ENCODE measurements at places on chromosomes 7 and 10. TPM values are rescaled to one million over a fixed set of nuclear protein-coding genes. Genes with fewer than 3 reads are reported as not detected.

Gene GPR26
- not detected for polyA plus RNA-seq

GRCh38 chr10:37476285-37476684, 350.9 kb downstream of the ANKRD30A start:
- DNase-seq = no peak

DNA sequence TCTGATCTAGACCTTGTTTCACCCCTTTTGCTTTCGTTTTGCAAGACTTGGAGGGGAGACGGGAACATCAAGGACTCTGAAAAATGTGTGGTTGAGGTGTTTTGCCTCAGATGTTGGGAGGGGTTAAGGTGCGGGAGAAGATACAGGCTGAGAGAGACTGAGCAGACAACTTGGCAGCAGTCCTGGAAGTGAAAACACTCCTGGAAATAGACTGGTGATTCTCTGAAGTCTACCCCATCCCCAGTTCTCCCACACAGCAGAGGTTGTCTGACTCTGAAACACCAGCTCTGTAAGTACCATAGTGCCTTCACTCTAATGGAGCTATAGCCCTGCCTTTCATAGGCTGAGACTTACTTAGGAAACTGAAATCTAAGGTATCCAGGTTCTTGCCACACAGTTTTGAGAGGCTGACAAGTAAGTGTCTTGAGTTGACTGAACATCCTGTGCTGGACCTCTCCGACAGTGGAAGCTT, 152.5 kb downstream of the PPP1R9A start:
- DNase-seq = no peak

DNA sequence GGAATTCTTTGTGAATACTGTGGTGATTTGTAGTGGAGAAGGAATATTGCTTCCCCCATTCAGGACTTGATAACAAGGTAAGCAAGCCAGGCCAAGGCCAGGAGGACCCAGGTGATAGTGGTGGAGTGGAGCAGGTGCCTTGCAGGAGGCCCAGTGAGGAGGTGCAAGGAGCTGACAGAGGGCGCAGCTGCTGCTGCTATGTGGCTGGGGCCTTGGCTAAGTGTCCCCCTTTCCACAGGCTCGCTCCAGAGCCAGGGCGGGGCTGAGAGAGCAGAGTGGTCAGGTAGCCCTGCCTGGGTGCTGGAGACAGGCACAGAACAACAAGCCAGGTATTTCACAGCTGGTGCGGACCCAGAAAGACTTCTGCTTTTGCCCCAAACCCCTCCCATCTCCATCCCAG, 162.9 kb downstream of the EGFR start:
- DNase-seq = no peak

- DNase-seq = no peak
These were observed 13.9 kb downstream of the PIK3AP1 start for GRCh38 chr10:96706331-96706853.

- DNase-seq = no peak
These were observed 57.2 kb downstream of the FAM171A1 start for GRCh38 chr10:15313843-15314242.

Gene CHRM2
- polyA plus RNA-seq = not detected

All from naive B cell (primary cell).